NCI-H1105 (cell line): ENCODE measurements at places on chromosomes 12 and 14.

DNA sequence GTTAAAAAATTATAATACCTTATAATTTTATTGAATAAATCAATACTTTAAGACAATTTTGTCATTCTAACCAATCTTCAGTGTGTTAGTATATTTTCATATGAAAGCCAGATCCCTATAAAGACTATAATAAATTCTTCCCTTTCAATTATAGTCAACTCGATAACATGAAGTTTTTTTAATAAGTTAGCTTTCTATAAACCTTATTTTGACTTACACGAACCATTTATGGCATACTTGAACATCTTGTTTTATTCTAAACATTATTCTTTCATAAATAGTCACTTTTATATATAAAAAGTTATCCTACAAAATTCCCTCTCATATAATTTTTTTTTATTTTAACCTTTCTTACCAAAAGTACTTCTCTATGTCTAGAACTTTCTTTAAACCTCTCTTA, 1002.3 kb downstream of the TMEM121 start:
- DNase-seq: no peak

DNA sequence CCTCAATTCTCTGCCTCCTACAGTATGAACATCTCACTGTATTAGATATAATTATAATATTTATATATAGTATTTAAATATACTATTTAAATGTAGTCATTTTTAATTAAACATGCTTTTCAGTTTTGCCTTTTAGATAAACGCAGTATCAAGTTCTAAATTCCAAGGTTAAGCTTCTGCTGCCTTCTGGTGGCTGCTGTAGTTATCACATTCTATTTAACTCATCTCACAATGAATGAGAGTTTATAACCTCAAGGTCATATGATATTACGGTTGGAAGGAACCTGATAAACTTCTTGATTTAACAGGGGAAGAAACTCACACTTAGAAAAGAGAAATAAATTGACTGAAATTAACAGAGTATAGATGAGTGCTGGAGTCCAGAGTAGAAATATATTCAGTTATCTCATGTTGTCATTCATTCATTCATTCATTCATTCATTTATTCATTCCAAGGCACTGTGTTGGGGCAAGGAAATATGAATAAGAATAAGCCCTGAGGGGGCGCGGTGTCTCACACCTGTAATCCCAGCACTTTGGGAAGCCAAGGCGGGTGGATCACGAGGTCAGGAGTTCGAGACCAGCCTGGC, 31.9 kb downstream of the GUCY2C start:
- peak; percentile 18 for DNase-seq

DNA sequence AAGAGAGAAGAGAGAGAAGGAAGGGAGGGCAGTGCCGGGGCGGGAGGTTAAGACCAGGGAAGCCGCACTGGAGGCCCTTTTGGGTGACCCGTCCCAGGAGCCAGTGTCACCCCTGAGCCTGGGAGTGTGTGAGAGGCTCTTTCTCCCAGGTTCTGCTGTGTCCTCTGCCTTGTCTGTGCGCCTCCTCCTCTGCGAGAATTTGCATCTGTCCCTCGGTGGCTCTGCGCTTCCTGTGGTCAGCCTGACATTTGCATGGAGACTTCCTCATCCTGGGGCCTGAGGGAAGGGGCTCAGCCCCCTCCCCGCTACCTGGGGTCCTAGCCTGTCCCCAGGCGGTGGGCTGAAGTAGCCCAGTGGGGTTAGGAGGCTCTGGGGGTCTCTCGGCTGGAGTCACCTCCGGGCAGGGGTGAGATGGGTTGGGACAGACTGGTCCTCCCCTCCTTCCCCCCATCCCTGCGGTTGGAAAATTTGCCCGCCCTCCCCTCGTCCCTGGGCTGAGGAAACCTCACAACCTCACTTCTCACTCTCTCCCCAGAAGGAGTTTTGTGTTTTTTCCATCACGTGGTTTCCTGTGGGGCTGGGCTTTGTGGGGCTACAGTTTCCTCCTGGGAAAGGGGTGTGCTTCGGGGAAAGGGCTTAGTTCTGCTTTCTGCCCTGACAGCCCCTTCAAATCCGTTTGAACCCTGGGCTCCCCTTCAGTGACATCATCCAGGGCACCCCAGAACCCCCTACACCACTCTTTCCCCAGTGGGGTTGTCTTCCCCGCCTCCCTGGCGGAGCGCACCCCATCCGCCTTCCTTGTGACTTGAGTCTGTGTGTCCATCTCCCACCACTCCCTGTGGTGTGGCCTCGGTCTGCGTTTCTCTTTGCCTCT, 2.5 kb downstream of the PTPN6 start:
- no peak for DNase-seq

GRCh38 chr14:53603994-53604393, 352.6 kb downstream of the BMP4 start:
- no peak for DNase-seq

GRCh38 chr12:92365333-92365732, 219.7 kb upstream of the BTG1 start:
- DNase-seq: no peak

GRCh38 chr12:67508830-67509229, 139.7 kb upstream of the DYRK2 start:
- DNase-seq: no peak

DNA sequence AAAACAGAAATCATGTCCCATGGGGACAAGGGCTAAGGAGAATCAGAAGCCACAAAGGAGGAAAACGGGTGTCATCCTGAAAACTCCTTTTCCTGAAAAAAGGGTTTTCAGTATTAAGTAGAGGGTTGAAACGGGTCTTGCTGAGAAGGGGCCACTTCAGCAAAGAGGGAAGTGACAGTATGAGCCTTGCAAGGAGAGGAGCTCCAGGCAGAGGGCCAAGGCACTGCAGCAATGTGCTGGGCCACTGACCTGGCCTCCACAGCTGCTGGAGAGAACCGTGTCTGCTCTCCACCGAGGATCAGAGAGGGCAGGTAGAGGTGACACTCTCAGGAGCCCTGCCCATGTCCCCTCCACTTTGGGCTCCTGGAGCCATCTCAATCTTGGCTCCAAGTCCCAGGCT, 103.3 kb downstream of the NCOR2 start:
- DNase-seq: no peak

DNA sequence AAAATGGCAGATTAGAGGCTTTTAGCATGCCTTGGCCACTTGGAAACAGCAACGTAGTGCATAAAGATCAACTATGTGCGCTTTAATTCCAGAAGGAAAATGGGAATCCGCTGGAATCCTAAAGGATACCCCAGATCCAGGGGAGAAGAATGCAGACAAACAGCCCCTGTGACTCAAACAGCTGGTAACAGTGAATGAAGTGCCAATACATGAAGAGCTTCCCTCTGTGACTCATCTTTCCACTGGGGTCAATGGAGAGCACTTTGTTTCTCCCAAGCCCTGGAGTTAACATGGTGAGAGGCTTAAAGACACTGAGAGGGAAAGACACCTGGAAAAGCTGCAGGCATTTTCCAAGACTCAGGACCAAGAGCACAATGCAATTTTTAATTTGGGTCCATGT, 263.1 kb downstream of the CEP128 start:
- DNase-seq: no peak

DNA sequence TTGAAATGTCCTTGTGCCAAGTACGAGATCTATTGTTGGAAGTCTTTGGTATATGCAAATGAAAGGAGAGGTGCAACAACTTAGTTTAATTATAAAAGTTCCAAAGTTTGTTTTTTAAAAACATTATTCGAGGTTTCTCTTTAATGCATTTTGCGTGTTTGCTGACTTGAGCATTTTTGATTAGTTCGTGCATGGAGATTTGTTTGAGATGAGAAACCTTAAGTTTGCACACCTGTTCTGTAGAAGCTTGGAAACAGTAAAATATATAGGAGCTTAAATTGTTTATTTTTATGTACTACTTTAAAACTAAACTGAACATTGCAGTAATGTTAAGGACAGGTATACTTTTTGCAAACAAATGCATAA, 2.3 kb downstream of the HSPA2 start:
- DNase-seq: no peak

GRCh38 chr12:2924019-2924418, 33.3 kb downstream of the TULP3 start:
- DNase-seq: no peak
